Activated CD8-positive, alpha-beta T cell treated with anti-CD3 and anti-CD28 coated beads, Interleukin-2, amount 10 ng/mL, durations not matched to agents 7 days and 5 days (primary cell): ENCODE measurements at places on chromosomes 3 and 15. TPM values are rescaled to one million over a fixed set of nuclear protein-coding genes. Genes with fewer than 3 reads are reported as not detected.

DNA sequence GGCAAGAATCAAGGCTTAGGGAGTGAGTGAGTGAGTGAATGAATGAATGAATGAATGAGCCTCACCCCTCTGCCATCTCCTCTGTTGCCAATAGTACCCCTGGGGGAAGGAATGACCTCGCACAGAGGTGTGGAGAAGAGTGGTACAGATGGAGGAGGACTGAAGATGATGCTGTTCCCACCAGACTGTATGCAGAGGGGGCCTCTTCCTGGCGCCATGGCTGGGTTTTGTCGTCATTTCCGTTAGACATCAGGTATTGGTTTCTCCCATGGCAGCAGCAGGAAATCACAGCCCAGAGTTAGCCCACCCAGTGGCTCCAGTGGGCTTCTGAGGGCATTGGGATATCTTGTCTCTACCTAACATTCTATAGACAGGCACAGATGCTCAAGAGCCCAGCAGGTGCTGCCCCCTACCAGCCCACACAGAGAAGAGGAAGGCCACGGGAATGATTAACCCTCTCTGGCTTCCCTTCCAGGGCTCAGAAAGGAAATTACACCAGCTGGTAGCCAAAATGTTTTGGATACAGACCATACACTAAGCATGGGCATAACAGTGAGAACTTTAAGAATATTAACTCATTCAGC lies 109.8 kb upstream of the SLC6A11 start:
- H3K27me3 ChIP-seq: peaks cover 58% of the 10 kb centered on the region
- DNase-seq: no peak
- H3K4me1 ChIP-seq: peaks cover 9% of the 10 kb centered on the region
- no peak overlapping the region for H3K4me3 ChIP-seq
- H3K36me3 ChIP-seq: no peaks in the 10 kb centered on the region
- no peak overlapping the region for H3K27ac ChIP-seq

DNA sequence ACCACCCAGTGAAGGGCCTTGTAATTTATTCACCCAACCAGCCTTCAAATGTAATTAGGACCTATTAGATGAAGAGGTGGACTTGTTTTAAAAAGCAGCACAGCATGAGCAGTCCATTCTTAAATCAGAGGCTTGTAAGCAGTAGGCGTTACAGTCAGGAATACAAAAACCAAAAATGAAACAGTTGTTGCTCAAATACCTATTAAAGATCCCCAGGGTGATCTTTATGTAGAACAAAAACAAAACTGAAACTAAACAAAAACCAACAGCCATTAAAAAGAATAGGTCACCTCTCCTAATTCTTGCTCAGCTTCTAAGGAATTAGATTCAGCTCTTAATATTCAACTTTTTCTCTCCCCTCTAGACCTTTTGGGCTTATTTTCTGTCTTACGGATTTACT lies 104.9 kb upstream of the ST8SIA2 start:
- no peak overlapping the region for H3K4me3 ChIP-seq
- no peak overlapping the region for H3K27ac ChIP-seq
- H3K27me3 ChIP-seq: peaks cover 10% of the 10 kb centered on the region
- DNase-seq: no peak

DNA sequence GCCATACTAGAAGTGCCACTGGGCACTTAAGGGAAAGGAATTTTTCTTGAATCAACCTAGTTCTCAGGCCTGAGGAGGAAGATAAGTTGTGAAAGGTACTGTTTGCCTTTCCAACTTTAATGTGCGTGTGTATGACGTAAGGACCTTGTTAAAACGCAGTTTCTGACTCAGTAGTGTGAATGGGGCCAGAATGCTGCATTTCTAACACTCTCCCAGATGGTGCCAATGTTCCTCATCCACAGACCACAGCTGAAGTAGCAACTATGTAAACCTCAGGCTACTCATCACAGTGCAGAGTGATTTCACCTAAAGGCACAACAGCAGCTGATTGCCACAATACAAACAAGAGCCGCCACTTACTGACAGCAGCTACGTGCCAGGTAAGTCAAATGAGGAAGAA lies 103.6 kb downstream of the OTOL1 start:
- H3K4me3 ChIP-seq: no peak overlapping the region
- H3K27me3 ChIP-seq: no peaks in the 10 kb centered on the region
- DNase-seq: no peak
- no peaks in the 10 kb centered on the region for H3K36me3 ChIP-seq

DNA sequence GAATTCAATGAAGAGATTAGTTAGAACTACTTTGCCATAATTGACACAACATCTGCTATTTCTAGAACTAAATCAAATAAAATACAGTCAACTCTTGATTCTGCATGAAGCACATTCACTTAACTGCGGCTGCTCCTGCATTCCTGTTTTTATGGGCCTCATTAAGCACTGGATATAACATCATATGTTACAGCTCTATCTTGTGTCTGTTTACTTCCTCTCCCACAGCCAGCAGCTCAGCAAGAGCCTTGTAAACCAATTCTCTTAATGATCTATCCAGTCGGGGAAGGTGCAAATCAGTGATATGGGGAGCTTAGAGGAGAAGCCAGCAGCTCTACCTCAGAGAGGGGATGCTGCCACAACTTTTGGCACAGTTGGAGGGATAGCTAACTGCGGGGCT lies 329.2 kb downstream of the ARRDC4 start:
- H3K36me3 ChIP-seq: no peaks in the 10 kb centered on the region
- H3K27ac ChIP-seq: no peak overlapping the region
- no peak for DNase-seq
- peaks cover 8% of the 10 kb centered on the region for H3K27me3 ChIP-seq

GRCh38 chr15:91941871-91942658 lies 88.6 kb downstream of the SLCO3A1 start:
- peaks cover 4% of the 10 kb centered on the region for H3K27me3 ChIP-seq
- no peak for DNase-seq
- peaks cover 19% of the 10 kb centered on the region for H3K4me1 ChIP-seq
- H3K36me3 ChIP-seq: no peaks in the 10 kb centered on the region
- H3K4me3 ChIP-seq: no peak overlapping the region
- H3K27ac ChIP-seq: no peak overlapping the region

- no peak overlapping the region for H3K27ac ChIP-seq
- peaks cover 2% of the 10 kb centered on the region for H3K36me3 ChIP-seq
- DNase-seq: no peak
Measured at GRCh38 chr15:66679061-66679656, 22.9 kb upstream of the SMAD6 start.

GRCh38 chr15:44038755-44039191 lies 156.3 kb downstream of the FRMD5 start:
- peaks cover 51% of the 10 kb centered on the region for H3K27me3 ChIP-seq
- H3K4me3 ChIP-seq: no peak overlapping the region
- no peaks in the 10 kb centered on the region for H3K36me3 ChIP-seq

GRCh38 chr3:100856821-100857220 lies 136.4 kb downstream of the ABI3BP start:
- H3K27me3 ChIP-seq: peaks cover 9% of the 10 kb centered on the region
- no peaks in the 10 kb centered on the region for H3K36me3 ChIP-seq
- no peak overlapping the region for H3K27ac ChIP-seq

DNA sequence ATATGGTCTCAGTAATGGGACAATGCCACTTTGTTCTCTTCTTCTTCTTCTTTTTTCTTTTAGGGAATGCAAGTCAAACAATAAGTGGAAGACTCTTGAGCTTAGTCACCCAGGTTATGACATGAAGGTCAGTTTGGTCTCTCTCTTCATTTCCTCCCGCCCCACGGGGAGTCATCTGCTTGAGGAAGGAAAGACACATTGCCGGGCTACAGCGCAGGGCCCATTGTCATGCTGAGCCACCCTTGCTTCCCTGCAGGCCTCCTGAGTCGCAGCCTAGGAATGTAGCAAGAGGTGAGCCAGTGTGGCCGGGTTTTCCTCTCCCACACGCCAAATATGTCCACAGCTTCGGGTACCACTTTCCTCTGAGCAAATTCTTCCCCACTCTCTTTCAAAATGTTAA lies 47.6 kb downstream of the RAP2B start:
- H3K4me3 ChIP-seq: no peak overlapping the region
- no peak overlapping the region for H3K27ac ChIP-seq
- H3K27me3 ChIP-seq: no peaks in the 10 kb centered on the region
- DNase-seq: no peak
- H3K36me3 ChIP-seq: no peaks in the 10 kb centered on the region
- peaks cover 14% of the 10 kb centered on the region for H3K4me1 ChIP-seq

GRCh38 chr3:16132928-16133327 lies 41.6 kb upstream of the GALNT15 start:
- no peak overlapping the region for H3K27ac ChIP-seq
- no peak for DNase-seq
- H3K36me3 ChIP-seq: no peaks in the 10 kb centered on the region
- no peaks in the 10 kb centered on the region for H3K27me3 ChIP-seq
- no peak overlapping the region for H3K4me3 ChIP-seq

GRCh38 chr3:112856537-112856936 lies 9.9 kb upstream of the CD200R1L start:
- DNase-seq: peak; percentile 64
- no peak overlapping the region for H3K27ac ChIP-seq
- H3K36me3 ChIP-seq: peaks cover 24% of the 10 kb centered on the region
- no peaks in the 10 kb centered on the region for H3K27me3 ChIP-seq

DNA sequence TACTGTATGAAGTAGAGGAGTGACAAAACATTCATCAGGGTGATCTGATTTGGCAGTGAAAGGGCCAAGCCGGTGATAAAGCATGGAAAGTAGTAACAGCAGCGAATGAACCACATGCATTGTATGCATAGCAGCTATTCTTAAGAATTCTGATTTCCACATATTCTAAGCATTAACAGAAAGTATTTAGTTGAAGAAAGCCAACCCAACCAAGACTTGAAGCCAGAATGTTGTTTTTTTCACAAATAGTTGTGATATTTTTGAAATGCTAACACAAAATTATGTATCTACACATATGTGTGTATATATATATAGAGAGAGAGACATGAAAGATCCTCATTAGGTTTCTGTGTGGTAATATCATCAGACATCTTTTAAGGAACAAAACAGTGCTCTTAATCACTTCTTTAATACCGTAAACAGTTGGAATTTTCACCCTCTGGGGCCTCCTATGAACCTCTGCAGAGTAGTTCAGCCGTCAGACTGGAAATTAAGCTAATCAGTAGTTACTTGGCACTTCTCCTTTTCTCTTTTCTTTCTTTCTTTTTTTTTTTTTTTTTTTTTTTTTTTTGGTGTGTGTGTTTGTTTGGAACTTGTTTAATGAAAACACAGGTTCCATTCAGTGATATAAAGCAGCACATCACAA lies 139.6 kb downstream of the CMSS1 start:
- no peak for DNase-seq
- no peaks in the 10 kb centered on the region for H3K36me3 ChIP-seq
- H3K4me3 ChIP-seq: no peak overlapping the region
- peaks cover 11% of the 10 kb centered on the region for H3K4me1 ChIP-seq

- H3K27ac ChIP-seq: no peak overlapping the region
- peaks cover 83% of the 10 kb centered on the region for H3K4me1 ChIP-seq
- DNase-seq: no peak
- H3K27me3 ChIP-seq: no peaks in the 10 kb centered on the region
- H3K4me3 ChIP-seq: no peak overlapping the region
Measured at GRCh38 chr3:71438071-71438685, 145.3 kb downstream of the FOXP1 start.

- no peak overlapping the region for H3K4me3 ChIP-seq
- peaks cover 6% of the 10 kb centered on the region for H3K4me1 ChIP-seq
- no peak for DNase-seq
- H3K36me3 ChIP-seq: peaks cover 46% of the 10 kb centered on the region
- H3K27me3 ChIP-seq: no peaks in the 10 kb centered on the region
- no peak overlapping the region for H3K27ac ChIP-seq
Measured at GRCh38 chr3:108041253-108041652, 49.6 kb downstream of the CD47 start.

DNA sequence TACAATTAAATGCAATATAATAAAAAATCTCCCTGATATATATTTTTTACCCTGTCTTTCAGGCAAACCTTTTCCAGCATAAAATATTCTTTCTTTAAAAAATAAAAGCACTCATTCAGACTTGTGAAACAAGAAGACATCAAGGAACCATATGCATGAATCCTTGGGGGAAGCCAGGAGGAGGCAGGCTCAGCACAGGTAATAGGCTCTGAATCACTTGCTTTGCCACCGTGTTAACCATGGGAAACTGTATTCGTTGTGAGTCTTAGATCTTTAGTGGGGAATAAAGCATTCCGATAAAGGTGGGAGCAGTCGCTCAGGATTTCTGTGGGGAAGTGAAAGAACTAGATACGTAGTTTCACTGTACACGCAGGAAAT lies 42.4 kb downstream of the FBN1 start:
- DNase-seq: no peak
- H3K27me3 ChIP-seq: peaks cover 6% of the 10 kb centered on the region
- H3K27ac ChIP-seq: no peak overlapping the region
- H3K36me3 ChIP-seq: no peaks in the 10 kb centered on the region
- no peaks in the 10 kb centered on the region for H3K4me1 ChIP-seq
- H3K4me3 ChIP-seq: no peak overlapping the region

DNA sequence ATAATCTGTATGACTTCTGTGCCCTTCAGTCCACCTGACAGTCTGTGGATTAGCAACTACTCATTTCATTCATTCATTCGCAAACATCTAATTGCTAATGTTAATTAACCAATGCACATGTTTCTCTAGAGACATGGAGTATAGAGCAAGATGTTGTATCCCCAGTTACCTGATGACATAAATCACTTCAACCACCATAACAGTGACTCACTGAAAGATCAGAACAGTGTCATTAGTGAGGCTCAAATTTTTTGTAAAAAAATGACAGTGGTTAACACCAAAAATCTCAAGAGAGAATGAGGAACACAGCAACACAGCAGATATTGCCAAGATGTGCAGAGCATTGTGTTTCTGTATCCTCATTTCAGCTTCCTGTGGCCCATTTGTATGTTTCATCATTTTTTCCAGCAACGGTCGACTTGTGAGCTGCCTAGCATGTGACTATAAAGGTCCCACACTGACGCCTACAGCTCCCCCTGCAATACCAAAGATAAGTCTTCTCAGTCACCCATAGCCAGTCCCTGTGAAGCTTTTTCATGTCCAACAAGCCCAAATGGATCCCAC lies 3.7 kb upstream of the PLD1 start:
- peaks cover 13% of the 10 kb centered on the region for H3K4me1 ChIP-seq
- H3K36me3 ChIP-seq: no peaks in the 10 kb centered on the region
- no peak overlapping the region for H3K4me3 ChIP-seq
- peak overlapping the region; percentile 39 for H3K27ac ChIP-seq
- DNase-seq: no peak

- DNase-seq: no peak
- H3K4me1 ChIP-seq: peaks cover 44% of the 10 kb centered on the region
- H3K27me3 ChIP-seq: no peaks in the 10 kb centered on the region
- no peak overlapping the region for H3K4me3 ChIP-seq
- H3K27ac ChIP-seq: peak overlapping the region; percentile 14
Measured at GRCh38 chr15:85312486-85312885, 67.9 kb upstream of the AKAP13 start.

Gene ADGRG7
- total RNA-seq: 27.0 TPM

Gene MORC1
- not detected for total RNA-seq

Gene CYP19A1
- not detected for total RNA-seq

Gene TIMP4
- total RNA-seq: not detected

Gene SERINC4
- total RNA-seq: 0.39 TPM

Gene SLCO2A1
- total RNA-seq: not detected

Gene HRH1
- 0.29 TPM for total RNA-seq

Gene PRC1
- total RNA-seq: 189 TPM

Gene C15orf62
- 1.2 TPM for total RNA-seq

Gene U2SURP
- total RNA-seq: 123 TPM
